NCI-H524 (cell line): ENCODE measurements at places on chromosomes 4 and X.

- no peak for DNase-seq
These were observed 10.0 kb upstream of the ELOVL6 start for GRCh38 chr4:110208419-110208818.

DNA sequence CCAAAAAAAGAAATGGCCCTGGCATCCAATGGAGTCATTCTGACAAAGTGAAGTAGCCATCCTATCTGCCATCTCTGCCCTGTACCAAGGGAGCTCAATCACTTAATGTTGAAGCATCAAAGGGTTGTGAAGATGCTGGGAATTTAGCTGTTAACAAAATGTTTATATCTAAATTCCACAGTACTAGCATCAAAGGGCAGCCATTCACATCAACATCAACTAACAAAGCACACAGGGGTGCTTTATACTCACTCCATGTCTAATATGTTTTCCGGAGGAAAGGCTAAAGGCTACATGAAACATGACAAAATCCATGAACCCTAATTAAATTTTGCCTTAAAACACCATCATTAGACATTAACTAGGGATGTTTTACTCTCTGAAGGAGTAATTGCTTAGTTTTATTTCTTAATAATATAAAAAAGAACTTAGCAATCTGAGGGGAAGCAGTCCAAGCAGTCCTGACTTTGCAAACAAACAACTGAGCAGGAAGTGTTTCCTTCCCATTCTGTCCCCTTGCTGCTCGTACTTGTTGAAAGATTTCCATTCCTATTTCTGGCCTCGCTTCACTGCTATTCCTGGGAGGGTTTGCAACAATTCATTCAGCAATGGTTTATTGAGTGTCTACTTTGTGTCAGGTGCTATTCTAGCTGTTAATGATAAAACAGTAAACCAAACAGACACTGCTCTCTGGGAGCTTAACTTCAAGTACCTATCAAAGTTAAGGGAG lies 208.6 kb upstream of the SLC7A11 start:
- no peak for DNase-seq

GRCh38 chr4:17182888-17183287 lies 284.4 kb upstream of the LDB2 start:
- DNase-seq: peak; percentile 75

DNA sequence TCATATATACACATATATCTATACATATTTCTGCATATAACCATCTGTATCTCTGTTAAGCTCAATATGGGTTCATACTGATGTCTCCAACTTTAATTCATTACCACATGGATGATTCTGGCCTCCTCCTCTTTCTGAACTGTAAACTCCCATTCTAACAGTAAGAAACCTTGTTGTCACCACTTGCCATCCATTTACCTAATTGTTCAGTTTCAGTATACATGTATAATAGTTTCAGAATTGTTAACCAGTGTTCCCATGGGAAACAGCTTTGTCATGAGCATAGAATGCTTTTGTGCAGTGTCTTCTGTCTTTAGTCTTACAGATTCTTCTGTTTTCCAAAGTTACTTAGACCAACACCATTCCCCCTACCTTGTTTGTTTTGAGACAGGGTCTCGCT lies 35.9 kb downstream of the SLC9A6 start:
- no peak for DNase-seq

- no peak for DNase-seq
These were observed 101.1 kb downstream of the CBLL2 start for GRCh38 chrX:22373766-22374165.

GRCh38 chr4:79823148-79823763 lies 249.8 kb downstream of the ANTXR2 start:
- DNase-seq: no peak

DNA sequence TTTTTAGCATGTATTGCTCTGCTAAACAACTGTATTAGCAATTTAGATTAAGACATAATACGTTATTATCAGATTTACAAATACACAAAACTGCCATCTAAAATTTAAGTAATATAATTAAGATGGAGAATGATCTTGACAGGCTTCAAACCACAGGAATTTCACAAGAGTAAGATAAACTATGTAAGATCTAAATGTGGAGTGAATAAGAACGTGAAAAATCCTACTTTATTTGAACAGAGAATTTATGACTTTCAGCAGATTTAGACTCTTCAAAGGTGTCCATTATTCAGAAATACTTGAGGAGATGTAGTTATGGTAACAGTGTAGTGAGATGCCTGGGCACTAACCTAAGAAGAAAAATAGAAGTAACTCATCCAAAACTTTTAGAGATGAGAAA lies 73.2 kb downstream of the SLC4A4 start:
- DNase-seq: no peak

- DNase-seq: no peak
These were observed 48.9 kb downstream of the C4orf50 start for GRCh38 chr4:5969336-5969735.

GRCh38 chr4:180156684-180157083 lies 2086.5 kb upstream of the TENM3 start:
- DNase-seq: no peak

DNA sequence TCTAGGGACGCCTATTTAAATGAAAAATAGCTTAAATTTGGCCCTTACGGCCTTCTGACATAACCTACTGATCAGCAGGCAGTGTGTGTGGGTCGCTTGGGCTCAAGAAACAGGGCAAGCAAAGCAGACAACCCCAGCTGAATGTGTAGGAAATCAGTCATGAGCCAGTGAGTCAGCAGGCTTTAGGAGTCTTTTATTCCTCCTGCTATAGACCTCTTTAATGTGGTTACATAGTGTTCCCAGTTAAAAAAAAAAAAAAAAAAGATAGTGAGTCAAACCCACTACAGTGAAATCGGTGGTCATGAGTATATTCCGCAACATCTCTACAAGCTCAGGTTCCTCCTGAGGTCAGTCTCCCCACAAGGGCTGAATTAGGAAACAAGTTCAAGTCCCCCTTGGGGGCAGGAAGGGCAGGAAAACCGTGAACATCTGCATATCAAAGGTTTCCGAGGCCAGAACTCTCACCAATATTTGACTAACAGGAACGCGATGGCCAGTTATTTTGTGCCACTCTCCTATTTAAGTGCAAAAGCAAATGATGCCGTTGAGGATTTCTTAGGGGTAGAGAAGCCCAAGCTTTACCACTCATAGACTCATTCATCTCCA lies 32.7 kb downstream of the ACSL1 start:
- no peak for DNase-seq

DNA sequence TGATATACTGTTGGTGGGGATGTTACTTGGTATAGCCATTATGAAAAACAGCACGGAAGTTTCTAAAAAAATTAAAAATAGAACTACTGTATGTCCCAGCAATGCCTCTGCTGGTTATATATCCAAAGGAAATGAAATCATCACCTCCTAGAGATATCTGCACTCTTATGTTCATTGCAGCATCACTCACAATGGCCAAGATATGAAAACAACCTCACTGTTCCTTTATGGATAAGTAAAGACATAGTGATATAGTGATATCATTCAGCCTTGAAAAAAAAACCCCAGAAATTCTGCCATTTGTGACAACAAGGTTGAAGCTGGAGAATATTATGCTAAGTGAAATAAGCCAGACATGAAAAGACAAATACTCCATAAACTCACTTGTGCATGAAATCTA lies 543.8 kb upstream of the SLIT2 start:
- no peak for DNase-seq

DNA sequence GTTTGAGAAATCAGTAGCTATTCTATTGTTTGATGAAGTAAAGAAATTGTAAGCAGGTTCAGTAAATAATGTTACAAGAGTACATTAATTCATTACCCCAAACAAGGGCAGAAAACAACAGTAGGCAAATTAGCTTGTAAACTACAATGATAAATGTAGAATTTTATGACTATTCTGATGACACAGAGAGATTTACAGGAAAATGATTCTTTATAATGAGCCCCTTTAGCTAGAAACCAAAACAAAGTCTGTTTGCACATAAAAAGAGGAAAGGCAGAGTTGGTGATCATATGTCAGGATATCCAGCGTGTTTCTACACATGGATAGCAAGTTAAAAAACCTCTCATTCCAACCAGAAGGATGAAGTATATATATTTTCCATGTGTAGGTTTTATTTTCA lies 204.8 kb downstream of the CFAP299 start:
- no peak for DNase-seq

DNA sequence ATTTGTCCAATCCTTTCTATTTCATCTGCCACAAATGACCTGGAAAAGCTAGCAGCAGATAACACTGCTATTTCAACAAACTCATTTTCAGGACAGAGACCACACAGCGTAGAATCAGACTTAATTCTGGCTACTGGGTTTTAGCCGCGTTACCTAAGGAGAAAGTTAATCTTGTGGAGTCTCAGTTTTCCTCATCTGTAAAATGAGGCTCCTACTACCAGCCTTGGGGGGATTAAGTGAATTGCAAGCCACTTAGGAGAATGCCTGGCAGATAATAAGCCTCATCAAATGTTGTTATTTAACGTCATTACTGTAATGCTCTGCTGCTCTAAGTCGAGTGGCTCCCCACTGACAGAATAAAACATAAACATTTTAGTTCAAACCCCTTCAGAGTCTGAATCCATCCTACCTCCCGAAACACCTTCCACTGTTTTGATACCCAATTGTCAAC lies 1.4 kb downstream of the CCNI start:
- DNase-seq: peak; percentile 11

- no peak for DNase-seq
These were observed 22.2 kb downstream of the GPAT3 start for GRCh38 chr4:83558059-83558653.

DNA sequence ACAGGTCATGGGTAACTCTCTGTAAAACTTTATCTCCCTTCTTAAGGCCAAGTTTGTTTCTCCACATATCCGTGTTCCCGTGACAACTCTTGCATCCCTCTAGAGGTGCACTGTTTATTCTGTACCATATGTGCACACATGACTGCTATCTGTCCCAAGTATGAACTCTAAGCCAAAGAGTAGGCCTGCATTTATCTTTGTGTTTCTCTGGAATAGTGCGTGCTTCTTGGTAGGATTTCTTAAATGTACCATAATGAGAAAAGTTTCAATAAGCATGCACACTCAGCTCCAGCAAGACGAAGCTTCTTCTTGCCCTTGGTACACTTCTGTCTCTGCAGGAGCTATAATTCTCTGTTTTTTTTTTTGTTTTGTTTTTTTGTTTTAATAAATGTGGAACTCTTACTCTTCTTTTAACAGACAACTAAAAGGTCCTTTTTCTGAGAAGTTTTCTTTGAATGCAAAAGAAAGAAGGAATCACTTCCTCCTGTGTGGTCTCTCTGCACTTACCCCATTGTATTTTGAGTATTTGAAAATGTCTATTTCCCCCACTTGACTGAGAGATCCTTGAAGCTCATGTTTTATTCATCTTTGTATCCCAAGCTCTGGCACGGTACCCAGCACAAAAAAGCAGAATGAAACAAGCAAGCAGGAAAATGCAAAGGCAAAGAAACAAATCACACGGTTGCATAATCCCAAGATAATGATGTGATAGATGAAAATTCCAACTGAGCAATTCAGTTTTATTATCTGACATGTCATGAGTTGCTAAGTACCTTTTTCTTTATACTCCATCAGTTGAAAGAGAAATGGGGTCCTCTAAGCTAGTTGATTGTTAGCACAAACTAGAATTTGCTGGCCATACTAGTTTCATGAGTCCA lies 521.9 kb upstream of the BOD1L1 start:
- DNase-seq: no peak

DNA sequence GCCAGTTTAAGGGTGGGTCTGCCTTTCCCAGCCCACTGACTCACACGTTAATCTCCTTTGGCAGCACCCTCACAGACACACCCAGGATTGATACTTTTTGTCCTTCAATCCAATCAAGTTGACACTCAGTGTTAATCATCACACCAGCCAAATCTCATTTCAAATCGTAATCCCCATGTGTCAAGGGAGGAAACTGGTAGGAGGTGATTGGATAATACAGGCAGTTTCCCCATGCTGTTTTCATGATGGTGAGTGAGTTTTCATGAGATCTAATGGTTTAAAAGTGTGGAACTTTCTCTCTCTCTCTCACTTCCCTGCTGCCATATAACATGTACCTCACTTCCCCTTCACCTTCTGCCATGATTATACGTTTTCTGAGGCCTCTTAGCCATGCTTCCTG lies 647.2 kb upstream of the FRG1 start:
- no peak for DNase-seq

DNA sequence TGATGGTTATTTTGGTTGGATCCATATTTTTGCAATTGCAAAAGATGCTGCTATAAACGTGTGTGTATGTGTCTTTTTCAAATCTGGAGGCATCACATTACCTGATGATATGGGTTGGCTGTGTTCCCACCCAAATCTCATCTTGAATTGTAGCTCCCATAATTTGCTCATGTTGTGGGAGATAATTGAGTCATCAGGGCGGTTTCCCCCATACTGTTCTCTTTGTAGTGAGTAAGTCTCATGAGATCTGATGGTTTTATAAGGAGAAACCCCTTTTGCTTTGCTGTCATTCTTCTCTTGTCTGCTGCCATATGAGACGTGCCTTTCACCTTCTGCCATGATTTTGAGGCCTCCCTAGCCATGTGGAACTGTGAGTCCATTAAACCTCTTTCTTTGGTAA lies 33.4 kb downstream of the APOOL start:
- no peak for DNase-seq

- DNase-seq: peak; percentile 63
These were observed 426 bp upstream of the C4orf51 start for GRCh38 chr4:145679520-145679919.

DNA sequence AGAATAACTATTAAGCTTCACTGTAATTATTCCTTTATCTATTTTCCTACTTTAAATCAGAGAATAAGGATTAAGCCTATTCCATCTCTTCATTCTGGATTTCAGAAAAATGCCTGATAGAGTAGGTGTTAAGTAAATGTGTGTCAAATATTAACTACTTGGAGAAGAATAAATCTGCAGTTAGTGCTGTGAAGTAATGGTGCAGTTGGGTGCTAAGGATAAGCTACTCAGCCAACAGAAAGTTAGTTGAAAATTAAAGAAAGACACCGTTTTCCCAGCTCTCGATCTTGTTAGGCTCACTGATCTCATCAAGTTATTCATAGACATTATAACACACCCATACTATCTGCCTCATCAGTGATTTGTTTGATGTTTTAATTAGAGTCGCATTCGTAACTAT lies 7.1 kb downstream of the PF4V1 start:
- no peak for DNase-seq

- no peak for DNase-seq
These were observed 48.6 kb downstream of the PDGFRA start for GRCh38 chr4:54277691-54278090.

DNA sequence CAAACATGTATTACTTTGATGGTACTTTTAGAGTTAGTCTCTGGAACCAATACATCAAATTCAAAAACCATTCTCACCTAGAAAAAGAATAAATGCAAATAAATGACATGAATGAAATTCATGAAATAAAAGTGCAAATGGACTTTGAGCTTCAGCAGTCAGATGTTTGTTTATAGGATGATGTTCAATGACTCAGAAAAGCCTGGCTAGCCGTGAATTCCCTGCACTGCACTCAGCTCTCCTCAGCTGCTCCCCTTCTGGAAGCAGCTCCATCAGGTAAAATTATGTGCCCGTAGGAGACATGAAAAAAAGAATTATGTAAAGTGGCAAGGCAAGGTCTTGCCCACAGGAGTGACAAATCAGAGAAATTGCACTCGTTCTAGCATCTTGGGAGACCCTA lies 390.6 kb downstream of the GPM6A start:
- DNase-seq: no peak

- no peak for DNase-seq
These were observed 300.3 kb upstream of the IGFBP7 start for GRCh38 chr4:57410331-57411052.
